Hepatocyte (in vitro differentiated cells): ENCODE measurements at places on chromosomes 6 and 20. TPM values are rescaled to one million over a fixed set of nuclear protein-coding genes. Genes with fewer than 3 reads are reported as not detected.
A peak's percentile ranks its signal among the peaks of the same experiment; 100 is the strongest.

Gene IRF4
- total RNA-seq, result 0.23 and 0.44 TPM in 2 replicates

Gene OR2H1
- total RNA-seq, result not detected in 2 replicates

Gene SLC24A3
- total RNA-seq, result 1.0 and 1.7 TPM in 2 replicates

GRCh38 chr6:149078211-149078782, 239.2 kb upstream of the TAB2 start:
- H3K27ac ChIP-seq, result peak overlapping the region; percentile 14
- H3K27me3 ChIP-seq, result no peaks in the 10 kb centered on the region
- H3K4me3 ChIP-seq, result no peak overlapping the region
- H3K4me1 ChIP-seq, result peaks cover 32% of the 10 kb centered on the region

DNA sequence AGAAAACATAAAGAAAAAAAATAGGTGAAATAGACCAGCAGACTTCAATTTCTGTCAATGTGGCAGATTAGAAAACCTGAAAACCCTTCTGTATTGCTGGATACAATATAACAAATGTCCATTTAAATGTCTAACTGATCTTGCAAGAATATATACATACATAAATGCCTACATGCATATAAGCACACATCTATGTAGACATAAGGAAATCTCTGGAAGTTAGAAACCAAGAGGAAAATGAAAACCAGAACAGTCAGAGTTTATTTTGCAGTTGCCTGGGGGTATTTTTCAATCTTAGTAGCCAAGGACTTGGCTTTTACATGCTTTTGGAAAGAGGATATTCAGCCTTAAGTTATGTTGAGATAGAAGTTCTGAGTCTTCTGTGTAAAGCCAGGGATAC, 184.0 kb downstream of the RPS12 start:
- no peaks in the 10 kb centered on the region for H3K27me3 ChIP-seq
- no peaks in the 10 kb centered on the region for H3K36me3 ChIP-seq
- no peak overlapping the region for H3K27ac ChIP-seq
- DNase-seq, result no peak

GRCh38 chr20:40286975-40287531, 402.0 kb downstream of the MAFB start:
- no peaks in the 10 kb centered on the region for H3K4me1 ChIP-seq
- no peaks in the 10 kb centered on the region for H3K27me3 ChIP-seq
- no peak overlapping the region for H3K4me3 ChIP-seq
- peak; percentile 25 for DNase-seq

DNA sequence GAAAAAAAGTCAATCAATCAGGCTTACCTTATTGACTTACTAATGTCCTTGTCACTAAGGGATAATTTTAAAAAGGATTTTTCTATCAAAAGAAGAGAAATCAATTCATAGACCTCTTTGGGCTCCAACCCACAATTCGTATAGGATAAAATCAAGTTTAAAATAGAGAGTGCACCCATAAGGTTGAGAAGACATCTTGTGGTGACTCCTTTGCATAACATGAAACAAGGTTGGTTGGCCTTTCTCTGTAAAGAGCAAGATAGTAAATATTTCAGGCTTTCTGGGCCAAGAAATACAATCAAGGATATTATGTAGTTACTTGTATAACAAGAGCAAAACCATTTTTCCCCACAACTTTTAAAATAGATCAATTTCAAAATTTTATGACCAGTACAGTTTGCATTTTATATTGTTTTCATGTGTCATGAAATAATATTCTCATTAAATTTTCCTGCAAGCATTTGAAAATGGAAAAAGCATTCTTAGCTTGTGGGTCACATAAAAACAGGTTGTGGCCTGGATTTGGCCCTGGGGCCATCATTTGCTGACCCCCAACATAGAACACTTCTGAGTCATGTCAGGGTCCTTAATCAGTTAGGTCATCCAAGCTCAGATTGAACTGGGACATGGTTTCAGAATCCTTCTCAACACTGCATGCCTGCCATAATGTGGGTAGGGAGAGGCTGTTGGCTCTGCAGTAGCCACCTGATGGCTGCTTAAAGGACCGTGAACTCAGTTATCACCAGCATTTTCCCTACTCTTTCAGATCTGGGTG, 76.7 kb downstream of the MYB start:
- no peak overlapping the region for H3K27ac ChIP-seq
- no peaks in the 10 kb centered on the region for H3K27me3 ChIP-seq
- H3K36me3 ChIP-seq, result no peaks in the 10 kb centered on the region
- no peak for DNase-seq
